Right lobe of liver (tissue), 6 donors: ENCODE measurements at places on chromosomes 3 and 15. TPM values are rescaled to one million over a fixed set of nuclear protein-coding genes. Genes with fewer than 3 reads are reported as not detected.

The TUSC7 gene
- not detected for total RNA-seq

The RBP2 gene
- not detected for total RNA-seq

The GABRR3 gene
- total RNA-seq, result 0.51 TPM

The RAD51 gene
- total RNA-seq, result 1.7 TPM

The IL17RE gene
- 1.5 TPM for total RNA-seq

The CCK gene
- total RNA-seq, result not detected

The TRNT1 gene
- 9.5 TPM for total RNA-seq

The ACKR4 gene
- 0.19 TPM for total RNA-seq

The NCKIPSD gene
- 8.8 TPM for total RNA-seq

The ECE2 gene
- total RNA-seq, result not detected

The RYR3 gene
- total RNA-seq, result not detected

The GATM gene
- 629 TPM for total RNA-seq

The IREB2 gene
- 26.4 TPM for total RNA-seq

The ISLR gene
- total RNA-seq, result 1.8 TPM

The GNAT1 gene
- total RNA-seq, result not detected

The PLCH1 gene
- total RNA-seq, result 0.07 TPM

The TLR9 gene
- 0.59 TPM for total RNA-seq

The ANKRD63 gene
- total RNA-seq, result not detected

The P2RY1 gene
- 0.84 TPM for total RNA-seq

The RHOV gene
- total RNA-seq, result not detected

The TIGIT gene
- total RNA-seq, result 0.68 TPM

The CPLX3 gene
- total RNA-seq, result not detected

The MAP6D1 gene
- total RNA-seq, result 0.53 TPM

The FGF7 gene
- 0.43 TPM for total RNA-seq

The ATP2B2 gene
- total RNA-seq, result 32.1 TPM

The CLDN18 gene
- not detected for total RNA-seq

The MGLL gene
- total RNA-seq, result 111 TPM

The KCNMB2 gene
- total RNA-seq, result not detected

The NDN gene
- total RNA-seq, result 2.9 TPM

The SLC30A4 gene
- total RNA-seq, result 3.7 TPM

The CRABP1 gene
- total RNA-seq, result not detected

The PODXL2 gene
- total RNA-seq, result 0.95 TPM

The CORO2B gene
- total RNA-seq, result 0.53 TPM

The PIGZ gene
- 1.2 TPM for total RNA-seq

The NECTIN3 gene
- 16.6 TPM for total RNA-seq

The GOLGA6L7 gene
- not detected for total RNA-seq

The SPINK8 gene
- total RNA-seq, result not detected

The MCTP2 gene
- 2.3 TPM for total RNA-seq

The C3orf52 gene
- total RNA-seq, result 0.37 TPM

The LSAMP gene
- under 0.01 TPM for total RNA-seq

The UBE2E1 gene
- total RNA-seq, result 20.8 TPM

The FSIP1 gene
- 0.43 TPM for total RNA-seq

The ITPKA gene
- total RNA-seq, result 0.60 TPM

The TSC22D2 gene
- 14.2 TPM for total RNA-seq

The ESYT3 gene
- total RNA-seq, result 0.92 TPM

The TAGLN3 gene
- not detected for total RNA-seq

The FBXO40 gene
- not detected for total RNA-seq

The STRC gene
- total RNA-seq, result 1.2 TPM

The NUP210 gene
- total RNA-seq, result 11.7 TPM

The AGBL1 gene
- not detected for total RNA-seq

The ANKDD1A gene
- 0.51 TPM for total RNA-seq

The KCNAB1 gene
- total RNA-seq, result not detected

The PLSCR2 gene
- not detected for total RNA-seq

The TUSC2 gene
- 16.6 TPM for total RNA-seq

The MME gene
- total RNA-seq, result 28.7 TPM

The SLC12A1 gene
- not detected for total RNA-seq

The ARL14 gene
- not detected for total RNA-seq

The RLBP1 gene
- not detected for total RNA-seq
